ENCODE measurements at places on chromosomes 3 and 15.

DNA sequence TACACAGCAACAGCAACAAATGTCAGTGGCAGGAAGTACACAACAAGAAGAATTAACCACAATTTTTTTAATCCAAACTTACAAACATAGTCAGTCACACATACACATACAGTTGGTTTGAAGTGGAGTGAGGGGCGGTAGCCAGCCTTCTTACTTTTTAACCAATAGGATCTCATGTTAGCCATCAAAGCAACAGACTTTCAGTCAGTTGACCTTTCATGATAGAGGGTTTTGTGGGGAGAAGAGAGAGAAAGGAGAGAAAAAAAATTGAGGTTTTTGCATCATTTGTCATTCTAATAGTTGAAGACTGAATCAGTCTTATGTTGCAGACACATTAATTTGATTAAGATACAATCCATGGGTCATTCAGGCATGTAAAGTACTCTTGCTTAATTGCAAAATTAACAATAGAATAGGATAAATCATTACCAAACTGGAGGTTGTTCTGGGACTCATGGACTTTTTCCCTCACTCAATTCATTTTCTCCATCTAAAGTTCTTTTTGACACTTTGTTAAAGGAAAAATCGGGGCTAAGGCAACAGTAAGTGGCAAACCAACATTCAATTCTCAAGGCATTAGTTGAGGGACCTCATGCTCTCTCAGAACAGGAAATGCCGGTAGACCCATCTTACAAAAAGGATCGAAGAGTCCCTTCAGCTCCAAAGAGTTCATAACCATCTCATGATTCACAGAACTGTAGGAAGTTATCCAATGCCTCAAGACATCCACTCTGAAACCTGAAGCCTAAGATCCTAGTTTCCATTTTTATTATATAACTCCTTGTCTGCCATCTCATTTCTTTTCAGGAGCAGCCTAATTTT, 159.5 kb upstream of the LPP start:
- no peak for DNase-seq

DNA sequence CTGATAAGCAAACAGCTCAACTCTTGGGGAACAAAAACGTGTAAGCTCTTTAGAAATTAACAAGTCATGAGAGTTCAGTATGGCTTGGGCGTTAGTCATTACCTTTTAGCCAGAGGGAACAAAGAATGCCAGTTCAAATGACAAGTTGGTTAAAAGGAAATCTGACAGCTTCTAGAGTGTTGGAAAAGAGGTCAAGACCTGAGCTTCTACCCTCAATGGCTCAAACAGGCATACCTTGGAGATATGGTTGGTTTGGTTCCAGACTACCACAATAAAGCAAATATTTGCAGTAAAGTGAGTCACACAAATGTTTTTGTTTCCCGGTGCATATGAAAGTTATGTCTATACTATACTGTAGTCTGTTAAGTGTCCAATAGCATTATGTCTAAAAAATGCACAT, 136.1 kb downstream of the CACNA1D start:
- DNase-seq, result no peak

DNA sequence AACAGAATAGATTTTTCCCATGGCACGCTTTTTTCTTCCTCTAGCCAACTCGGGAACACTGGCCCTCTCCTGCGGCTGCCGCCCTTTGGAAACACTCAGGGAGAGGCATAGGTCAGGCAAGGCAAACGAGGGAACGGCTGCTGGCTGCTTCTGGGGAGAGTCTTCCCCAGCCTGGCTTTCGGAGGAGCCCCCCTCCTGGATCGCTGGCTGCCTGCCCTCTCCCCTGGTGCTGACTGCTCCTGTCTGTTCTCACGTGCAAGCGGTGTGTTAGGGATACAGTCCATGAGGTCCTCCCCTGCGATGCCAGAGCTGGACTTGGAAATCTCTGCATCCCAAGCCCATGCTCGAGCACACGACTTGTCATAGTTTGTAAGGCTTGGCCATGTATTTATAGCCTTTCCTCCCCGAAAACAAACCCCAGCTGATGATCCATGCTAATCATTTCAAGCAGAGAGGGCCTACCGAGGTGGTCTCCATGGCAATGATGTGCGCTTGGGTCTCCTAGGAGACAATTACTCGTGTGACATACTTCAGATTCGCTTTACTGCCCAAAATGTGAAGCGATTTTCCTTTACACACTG, 315.6 kb upstream of the ATP10A start:
- no peak for DNase-seq

GRCh38 chr3:153400641-153401040, 238.6 kb downstream of the RAP2B start:
- no peak for DNase-seq

GRCh38 chr3:23435318-23435717, 232.2 kb downstream of the UBE2E2 start:
- DNase-seq, result no peak

- no peak for DNase-seq
Measured at GRCh38 chr15:93671387-93671943, 559.9 kb upstream of the MCTP2 start.

DNA sequence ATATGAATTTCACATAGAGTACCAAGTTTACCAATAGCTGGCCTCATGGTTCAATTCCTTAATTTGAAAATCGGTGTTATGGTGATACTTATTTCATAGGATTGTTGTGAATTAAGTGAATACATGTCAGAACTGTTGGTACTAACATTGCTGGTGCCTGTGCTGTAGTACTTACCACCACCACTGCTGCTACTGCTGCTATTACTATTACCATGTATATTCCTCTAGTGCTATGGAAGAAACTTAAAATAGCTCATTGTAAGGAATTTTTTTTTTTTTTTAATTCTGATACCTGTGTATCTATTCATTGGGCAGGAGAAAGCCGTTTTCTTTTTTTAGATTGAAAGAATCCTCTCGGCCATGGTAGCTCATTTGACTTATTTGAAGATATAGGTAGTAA, 3.6 kb downstream of the FYTTD1 start:
- no peak for DNase-seq

DNA sequence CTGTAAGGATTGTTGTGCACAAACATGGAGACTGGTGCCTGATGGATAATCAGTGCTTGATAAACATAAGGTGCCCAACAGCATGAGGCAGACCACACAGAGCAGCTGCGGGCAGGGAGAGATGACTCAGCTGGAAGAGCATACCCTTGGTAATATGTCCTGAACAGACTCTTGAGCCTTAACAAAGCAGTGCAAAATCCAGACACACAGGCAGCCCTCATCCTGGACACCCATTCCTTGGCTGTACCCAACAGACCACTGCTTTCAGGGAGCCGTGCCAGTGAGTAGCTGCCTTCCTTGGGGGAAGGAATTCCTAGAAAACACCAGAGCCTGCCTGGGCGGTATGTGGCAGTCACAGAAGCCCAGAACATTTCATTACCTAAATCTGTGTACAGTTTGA, 156.2 kb downstream of the CLSTN2 start:
- no peak for DNase-seq

GRCh38 chr3:80770106-80771074, 991.1 kb downstream of the GBE1 start:
- no peak for DNase-seq

GRCh38 chr3:50365842-50366220, 6.5 kb upstream of the TMEM115 start:
- DNase-seq, result no peak

DNA sequence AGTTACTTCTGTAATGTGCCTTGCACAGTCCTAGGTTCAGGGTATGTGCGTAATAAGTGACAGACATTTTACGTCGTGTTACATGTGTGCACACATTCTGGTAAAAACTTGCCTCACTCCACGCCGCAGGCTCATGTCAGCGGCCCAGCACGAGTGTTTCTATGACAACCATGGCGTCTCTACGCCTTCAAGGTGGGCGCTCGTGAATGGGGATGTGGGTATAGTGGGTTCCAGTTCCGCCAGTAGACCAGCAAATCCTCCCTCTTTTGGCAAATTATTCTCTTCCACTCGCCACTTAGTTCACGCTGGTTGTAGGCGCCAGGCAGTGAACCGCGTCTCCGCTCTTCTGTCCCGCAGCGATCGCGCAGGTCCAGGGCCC, 40.3 kb downstream of the CHST14 start:
- DNase-seq, result no peak

DNA sequence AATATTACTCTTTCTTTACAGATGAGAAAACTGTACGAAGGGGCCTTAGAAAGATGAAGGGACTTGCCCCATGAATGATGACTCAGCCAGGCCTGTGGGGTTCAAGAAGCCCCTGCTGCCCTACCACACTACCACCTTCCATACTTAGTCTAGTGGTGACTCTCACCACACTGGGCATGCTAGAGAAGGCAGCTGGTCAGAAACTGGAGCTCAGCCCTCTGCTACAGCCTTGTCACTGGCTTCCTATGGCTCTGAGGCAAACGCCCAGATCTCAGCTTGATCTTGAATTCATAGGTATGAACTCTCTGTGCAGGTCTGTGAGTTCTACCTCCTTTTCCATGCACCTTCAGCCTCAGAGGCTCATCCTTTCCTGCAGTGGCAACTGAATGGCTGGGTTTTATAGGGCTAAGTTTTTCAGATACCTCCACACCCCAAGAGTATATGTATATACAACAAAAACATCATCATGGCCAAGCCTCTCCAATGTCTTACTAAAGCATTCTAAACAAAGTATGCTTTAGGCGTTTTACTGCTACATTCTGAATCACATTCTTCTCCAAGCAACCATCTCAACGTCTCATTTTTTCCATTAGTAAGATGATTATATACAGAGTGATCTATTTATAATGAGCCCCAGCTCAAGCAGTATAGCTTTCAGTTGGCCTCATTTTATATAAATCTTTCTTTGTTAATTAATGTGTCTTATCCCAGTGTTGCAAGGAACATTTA, 234.1 kb downstream of the GREM1 start:
- DNase-seq, result no peak

GRCh38 chr15:33679061-33679460, 289.2 kb upstream of the CHRM5 start:
- no peak for DNase-seq

DNA sequence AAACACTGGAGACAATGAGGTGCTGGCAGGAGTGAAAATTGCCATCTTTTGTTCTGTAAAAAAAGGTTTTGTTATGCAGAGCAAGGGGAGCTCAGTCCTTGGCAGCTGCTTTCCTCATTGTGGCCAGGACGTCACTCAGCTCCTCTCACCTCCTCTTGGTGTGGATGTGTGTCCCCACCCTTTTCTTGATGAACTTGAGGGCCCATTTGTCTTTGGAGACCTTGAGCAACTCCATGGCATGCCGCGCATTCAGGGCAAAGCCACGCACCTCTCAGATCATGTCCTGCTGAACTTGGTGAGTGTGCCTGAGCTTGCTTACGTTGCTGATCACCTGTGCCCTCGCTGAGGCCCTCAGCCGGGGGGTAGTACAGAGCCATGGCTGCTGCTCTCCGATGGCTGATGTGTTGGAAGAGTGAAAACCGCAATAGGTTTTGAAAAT, 24.5 kb upstream of the BDH1 start:
- DNase-seq, result no peak

- no peak for DNase-seq
Measured at GRCh38 chr3:122021811-122022401, at the start of gene ILDR1. Gene ILDR1 (minus strand): TSS chr3:122022247. CDS start chr3:122022077, 170 bp downstream.

- no peak for DNase-seq
Measured at GRCh38 chr15:101198800-101199199, 53.0 kb downstream of the CHSY1 start.

- DNase-seq, result no peak
Measured at GRCh38 chr3:144107923-144108322, 136.3 kb downstream of the DIPK2A start.

DNA sequence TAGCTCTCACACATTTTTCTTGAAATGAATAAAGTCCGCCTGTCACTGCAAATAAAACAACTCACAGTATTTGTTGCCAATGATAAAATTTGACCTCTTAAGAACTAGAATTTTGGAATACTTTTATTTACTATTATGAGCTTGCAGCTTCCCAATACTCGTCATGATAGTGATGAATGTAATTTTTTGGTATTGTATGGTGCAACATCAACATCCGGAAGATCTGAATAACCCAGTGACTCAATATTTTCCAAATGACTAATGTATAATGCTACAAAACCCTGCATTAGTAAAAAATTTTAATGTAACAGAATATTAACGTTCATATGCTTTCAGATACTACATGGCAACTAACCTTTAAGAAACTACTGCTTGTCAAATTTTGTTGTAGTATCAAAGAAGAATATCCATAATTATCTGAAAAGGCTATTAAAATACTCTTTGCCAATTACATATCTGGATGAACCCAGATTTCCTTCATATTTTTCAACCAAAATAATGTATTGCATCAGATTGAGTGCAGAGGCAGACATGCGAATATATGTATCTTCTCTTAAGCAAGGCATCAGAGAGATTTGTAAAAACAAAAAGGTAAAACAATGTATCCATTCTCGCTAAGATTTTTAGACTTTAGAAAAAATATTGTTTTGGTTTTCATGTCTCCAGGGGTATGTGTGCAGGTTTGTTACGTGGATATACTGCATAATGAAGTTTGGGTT, 95.3 kb downstream of the IGF2BP2 start:
- DNase-seq, result peak; percentile 61

- DNase-seq, result peak; percentile 14
Measured at GRCh38 chr15:83871808-83872559, 218.1 kb downstream of the ADAMTSL3 start.

GRCh38 chr3:36548712-36549111, 168.4 kb downstream of the STAC start:
- DNase-seq, result no peak

Measured in GM04504 (cell line).